Activated CD4-positive, alpha-beta T cell treated with anti-CD3 and anti-CD28 coated beads, Interleukin-2, amount 50 U/mL, for 48 hours (primary cell): ENCODE measurements at places on chromosomes 12 and 14.

GRCh38 chr14:101004176-101004575 is 100.7 kb upstream of the RTL1 start:
- DNase-seq = no peak

GRCh38 chr12:64400041-64400440 is 4.2 kb upstream of the XPOT start:
- DNase-seq = peak; percentile 39

GRCh38 chr12:76422543-76423438 is 74.6 kb upstream of the BBS10 start:
- DNase-seq = no peak

DNA sequence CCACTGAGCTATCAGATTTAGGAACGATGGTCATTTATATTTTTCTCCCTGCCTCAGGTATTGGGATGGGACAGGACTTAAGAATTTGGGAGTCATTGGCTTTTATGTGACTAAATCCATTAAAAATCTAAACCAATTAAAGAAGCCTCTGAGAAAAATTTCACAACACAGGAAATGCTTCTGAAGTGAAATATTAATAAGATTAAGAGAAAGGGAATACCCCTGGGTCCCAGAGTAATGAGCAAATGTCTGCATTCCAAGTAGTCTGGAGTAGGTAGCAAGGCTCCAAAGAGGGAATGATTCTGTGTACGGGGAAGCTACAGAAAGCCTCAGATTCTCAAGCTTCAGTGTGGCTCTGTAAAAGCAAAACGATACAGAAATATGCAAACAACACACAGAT is 707 bp upstream of the MED6 start:
- DNase-seq = no peak

- no peak for DNase-seq
Measured at GRCh38 chr14:96960598-96961116, 163.5 kb downstream of the VRK1 start.

DNA sequence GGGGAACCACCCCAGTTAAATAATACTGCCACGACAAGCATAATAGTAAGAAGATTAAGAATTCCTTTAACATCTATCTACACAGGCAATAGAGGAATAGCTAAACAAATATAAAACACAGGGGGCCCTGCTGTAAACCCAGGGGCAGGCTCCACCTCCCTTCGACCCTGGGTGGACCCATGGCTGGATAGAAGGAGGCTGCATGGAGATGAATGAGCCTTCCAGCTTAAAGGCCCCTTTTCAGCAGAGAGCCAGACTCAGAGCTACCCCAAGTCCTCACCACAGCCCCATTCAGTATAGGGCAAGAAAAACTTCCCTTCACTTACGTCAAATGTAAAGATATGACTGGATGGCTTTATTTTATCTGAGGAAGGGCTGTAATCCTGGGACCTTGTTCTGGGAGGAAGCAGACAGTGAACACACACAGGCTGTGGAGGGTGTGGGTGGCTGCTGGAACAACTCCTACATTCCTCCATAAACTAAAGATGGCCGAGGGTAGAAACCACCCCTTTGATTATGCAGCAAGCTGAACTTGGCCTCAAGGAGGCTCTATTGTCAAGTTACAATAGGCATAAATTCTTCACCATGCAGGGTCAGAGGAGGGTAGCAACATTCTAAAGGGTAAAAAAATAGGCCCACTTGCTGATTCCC is 30.4 kb downstream of the NUAK1 start:
- no peak for DNase-seq

GRCh38 chr14:25006961-25007795 is 42.8 kb downstream of the STXBP6 start:
- no peak for DNase-seq

GRCh38 chr12:40602562-40602961 is 89.7 kb upstream of the CNTN1 start:
- no peak for DNase-seq

DNA sequence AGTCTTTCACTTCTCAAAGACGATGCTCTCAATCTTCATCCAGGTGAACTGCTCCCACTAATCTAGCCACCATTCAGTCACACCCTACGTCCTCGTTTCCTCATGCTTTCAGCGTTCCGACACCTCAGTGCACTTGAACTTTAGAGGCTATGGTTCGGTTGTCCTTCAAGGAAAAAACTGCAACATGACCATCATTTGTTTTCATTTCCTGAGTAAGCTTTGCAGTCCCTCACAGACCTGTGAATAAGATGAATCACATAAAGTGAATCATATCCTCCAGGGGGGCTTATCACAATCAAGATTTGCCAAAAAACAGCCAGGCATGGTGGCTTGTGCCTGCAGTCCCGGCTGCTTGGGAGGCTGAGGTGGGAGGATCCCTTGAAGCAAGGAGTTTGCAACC is 80.2 kb downstream of the TMCC3 start:
- DNase-seq = no peak

DNA sequence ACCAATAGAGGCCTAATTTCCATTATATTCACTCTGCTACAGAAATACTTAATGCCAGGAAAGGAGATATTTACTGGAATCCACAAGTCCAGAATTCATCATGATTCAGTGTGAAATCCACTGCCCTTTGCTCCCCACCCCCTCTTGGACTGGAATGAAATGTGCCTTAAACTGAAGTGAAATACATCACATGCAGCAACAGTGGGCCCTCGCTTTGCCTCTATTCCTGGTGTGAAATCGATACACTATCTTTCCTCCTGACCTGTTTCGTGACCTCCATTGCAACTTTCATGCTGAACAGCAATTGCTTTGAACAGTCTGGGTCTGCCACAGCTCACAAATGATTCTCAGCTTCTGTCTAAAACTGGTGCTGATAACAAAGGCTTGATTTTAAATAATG is 100.6 kb downstream of the NPAS3 start:
- DNase-seq = no peak

- no peak for DNase-seq
Measured at GRCh38 chr12:116241157-116241759, 36.2 kb downstream of the MED13L start.

- no peak for DNase-seq
Measured at GRCh38 chr12:128078301-128078971, 188.5 kb upstream of the TMEM132C start.

GRCh38 chr14:64363265-64363846 is 24.8 kb upstream of the MTHFD1 start:
- no peak for DNase-seq

GRCh38 chr12:11707535-11707934 is 58.1 kb downstream of the ETV6 start:
- DNase-seq = no peak

DNA sequence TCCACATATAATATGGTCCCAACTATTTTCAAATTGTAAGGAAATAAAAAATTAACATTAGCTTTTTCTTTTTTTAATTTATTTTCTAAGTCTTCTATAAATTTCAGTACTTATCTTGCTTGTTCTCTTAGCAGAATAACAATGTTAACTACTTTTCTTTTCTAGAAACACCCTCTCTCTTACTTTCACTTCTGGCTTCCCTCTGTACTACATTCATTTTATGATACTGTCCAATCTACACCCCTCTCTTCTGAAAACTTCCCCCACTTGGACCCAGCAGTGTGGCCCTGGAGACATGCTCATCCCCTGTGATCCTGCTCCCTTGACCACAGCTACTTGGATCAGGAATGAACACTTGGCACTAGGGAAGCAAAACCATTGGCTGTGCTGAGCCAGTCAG is 15.7 kb downstream of the SGPP1 start:
- no peak for DNase-seq
